Esophagus muscularis mucosa (tissue), 4 donors: ENCODE measurements at places on chromosomes 11 and 22. TPM values are rescaled to one million over a fixed set of nuclear protein-coding genes. Genes with fewer than 3 reads are reported as not detected.

POU2AF1 gene
- total RNA-seq, result not detected

AP2A2 gene
- total RNA-seq, result 82.6 TPM

SHISAL1 gene
- 6.6 TPM for total RNA-seq

RBMXL2 gene
- total RNA-seq, result not detected

APOL4 gene
- 24.7 TPM for total RNA-seq

C11orf91 gene
- total RNA-seq, result not detected

MS4A6A gene
- 143 TPM for total RNA-seq

UNC93B1 gene
- 16.6 TPM for total RNA-seq

SELENOO gene
- 22.4 TPM for total RNA-seq

OR52K2 gene
- not detected for total RNA-seq

LDHAL6A gene
- total RNA-seq, result not detected

EPS8L2 gene
- 5.6 TPM for total RNA-seq

OR51B2 gene
- not detected for total RNA-seq

FAM180B gene
- total RNA-seq, result 0.80 TPM

SCT gene
- total RNA-seq, result not detected

APOA5 gene
- not detected for total RNA-seq

CD6 gene
- 1.3 TPM for total RNA-seq

DAGLA gene
- total RNA-seq, result 4.9 TPM

DEFB131B gene
- not detected for total RNA-seq

MRPL48 gene
- total RNA-seq, result 11.4 TPM

MYOD1 gene
- total RNA-seq, result not detected

DNA sequence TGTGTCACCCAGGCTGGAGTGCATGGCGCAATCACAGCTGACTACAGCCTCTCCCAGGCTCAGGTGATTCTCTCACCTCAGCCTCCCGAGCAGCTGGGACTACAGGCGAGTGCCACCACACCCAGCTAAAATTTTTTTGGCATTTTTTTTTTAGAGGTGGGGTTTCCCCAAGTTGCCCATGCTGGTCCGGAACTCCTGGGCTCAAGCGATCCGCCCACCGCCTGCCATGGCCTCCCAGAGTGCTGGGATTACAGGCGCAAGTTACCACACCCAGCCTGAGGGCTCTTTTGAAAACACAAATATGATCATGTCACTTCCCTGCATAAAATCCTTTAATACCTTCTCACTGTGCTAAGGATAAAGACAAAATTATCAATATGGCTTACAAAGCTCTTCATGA lies 88.1 kb downstream of the MAML2 start:
- no peaks in the 10 kb centered on the region for H3K36me3 ChIP-seq
- no peak for DNase-seq
- H3K27ac ChIP-seq, result no peak overlapping the region
- no peaks in the 10 kb centered on the region for H3K27me3 ChIP-seq

- no peak overlapping the region for H3K4me3 ChIP-seq
- no peaks in the 10 kb centered on the region for H3K4me1 ChIP-seq
- no peaks in the 10 kb centered on the region for H3K27me3 ChIP-seq
- H3K27ac ChIP-seq, result no peak overlapping the region
- no peak for DNase-seq
Observed at GRCh38 chr11:27857014-27857413, 156.8 kb upstream of the BDNF start.

GRCh38 chr11:106717222-106717621 lies 301.1 kb downstream of the GUCY1A2 start:
- H3K36me3 ChIP-seq, result no peaks in the 10 kb centered on the region
- H3K27ac ChIP-seq, result no peak overlapping the region
- no peaks in the 10 kb centered on the region for H3K27me3 ChIP-seq
- no peak for DNase-seq

DNA sequence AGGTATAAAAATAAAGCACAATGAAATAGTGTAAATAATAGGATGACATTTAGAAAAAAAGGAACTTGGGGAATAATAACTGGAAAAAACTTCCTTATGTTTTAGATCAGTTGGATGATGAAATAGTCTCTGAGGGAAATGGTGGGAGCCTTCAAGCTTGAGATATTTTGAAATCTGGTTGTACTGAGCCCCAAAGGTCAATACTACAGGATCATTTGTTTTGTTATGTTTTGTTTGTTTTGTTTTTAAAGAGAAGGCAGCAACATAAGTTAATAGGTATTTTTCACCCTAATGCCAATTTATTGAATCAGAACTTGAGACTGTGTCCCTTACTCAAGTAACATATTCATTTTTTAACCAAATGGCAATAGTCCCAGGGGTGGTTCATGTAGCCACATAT lies 393.1 kb downstream of the ETS1 start:
- H3K4me3 ChIP-seq, result no peak overlapping the region
- no peak overlapping the region for H3K27ac ChIP-seq
- H3K4me1 ChIP-seq, result no peaks in the 10 kb centered on the region
- H3K36me3 ChIP-seq, result no peaks in the 10 kb centered on the region
- DNase-seq, result no peak

DNA sequence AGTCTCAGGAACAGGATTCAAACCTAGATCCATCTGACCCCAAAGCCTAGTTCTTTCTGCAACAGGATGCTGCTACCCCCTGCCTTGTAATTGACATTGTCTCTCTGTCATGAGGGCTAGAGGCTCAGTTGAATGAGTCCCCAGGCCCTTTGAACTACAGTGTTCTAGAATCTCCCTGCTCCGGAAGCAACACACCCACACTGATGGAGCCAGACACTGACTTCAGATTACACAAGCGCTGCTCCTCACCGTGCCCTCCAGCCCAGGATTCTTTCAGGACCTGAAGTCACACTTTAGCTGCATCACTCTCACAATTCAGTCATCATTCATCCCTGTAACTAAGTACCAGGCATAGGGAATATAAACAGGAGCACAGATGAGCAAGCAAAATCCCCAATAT lies 69.6 kb downstream of the RAB30 start:
- peaks cover 44% of the 10 kb centered on the region for H3K4me1 ChIP-seq
- DNase-seq, result no peak
- no peak overlapping the region for H3K4me3 ChIP-seq

GRCh38 chr11:78427615-78428265 lies 10.1 kb upstream of the GAB2 start:
- no peak overlapping the region for H3K4me3 ChIP-seq
- no peaks in the 10 kb centered on the region for H3K4me1 ChIP-seq
- peaks cover 12% of the 10 kb centered on the region for H3K36me3 ChIP-seq
- no peak overlapping the region for H3K27ac ChIP-seq
- no peaks in the 10 kb centered on the region for H3K27me3 ChIP-seq

GRCh38 chr22:48334971-48335370 lies 1492.7 kb downstream of the BRD1 start:
- no peak for DNase-seq
- no peak overlapping the region for H3K4me3 ChIP-seq
- no peak overlapping the region for H3K27ac ChIP-seq
- H3K36me3 ChIP-seq, result no peaks in the 10 kb centered on the region

DNA sequence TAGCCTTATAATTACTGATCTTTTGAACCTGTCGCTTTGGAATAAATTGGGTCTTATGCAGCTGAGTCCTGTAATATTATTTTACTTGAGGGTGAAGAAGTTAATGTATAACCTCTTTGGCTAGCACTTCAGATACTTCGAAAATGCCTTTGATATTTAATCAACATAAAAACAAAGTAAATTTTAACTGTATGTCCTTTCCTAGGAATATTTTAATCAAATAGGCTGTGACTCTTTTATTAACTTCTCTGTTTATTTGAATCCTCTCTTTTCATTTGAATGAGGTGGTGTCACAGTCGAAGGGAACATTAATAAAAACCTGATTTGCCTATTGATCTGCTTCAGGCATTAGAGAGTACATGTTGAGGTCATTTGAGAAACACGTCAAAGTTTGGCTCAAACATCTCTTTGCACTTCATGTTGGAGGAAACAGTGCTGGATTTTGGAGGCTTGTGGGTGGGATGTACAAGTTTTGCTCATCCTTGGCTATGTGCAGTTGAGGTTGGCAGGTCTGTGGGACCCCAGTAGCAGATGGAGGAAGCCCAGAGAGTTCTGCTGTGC lies 143.6 kb downstream of the NCAM1 start:
- H3K27ac ChIP-seq, result peak overlapping the region; percentile 29
- no peak for DNase-seq
- no peaks in the 10 kb centered on the region for H3K36me3 ChIP-seq
- H3K4me1 ChIP-seq, result peaks cover 21% of the 10 kb centered on the region

DNA sequence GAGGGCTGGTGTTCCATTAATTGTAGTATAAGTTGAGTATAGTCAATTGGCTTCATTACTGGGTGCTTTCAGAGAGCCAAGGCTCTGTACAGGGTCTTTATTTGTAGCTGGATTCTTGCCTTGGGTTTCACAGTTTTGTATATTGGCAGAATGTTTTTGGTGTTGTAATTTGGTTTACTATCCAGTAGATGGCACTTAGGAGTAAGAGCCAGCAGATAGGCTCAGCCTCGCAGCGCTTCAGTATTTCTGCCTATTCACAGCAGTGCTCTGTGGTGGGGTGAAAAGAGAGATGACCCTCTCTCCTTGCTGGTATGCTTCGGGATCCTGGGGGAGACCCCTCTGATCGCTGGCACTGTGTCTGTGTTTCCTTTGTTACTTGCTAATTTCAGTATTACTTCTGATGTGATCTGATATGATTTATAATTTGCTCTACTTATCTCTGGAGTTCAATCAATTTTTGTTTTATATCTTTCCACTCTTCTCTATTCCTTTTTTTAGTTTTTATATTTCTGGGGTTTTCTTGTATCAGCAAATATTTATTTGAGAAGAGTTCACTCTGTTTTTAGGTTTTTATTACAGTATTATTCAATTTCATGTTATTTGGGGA lies 52.2 kb downstream of the ANO5 start:
- no peak for DNase-seq
- no peak overlapping the region for H3K27ac ChIP-seq
- peaks cover 5% of the 10 kb centered on the region for H3K36me3 ChIP-seq
- H3K4me1 ChIP-seq, result no peaks in the 10 kb centered on the region
- no peaks in the 10 kb centered on the region for H3K27me3 ChIP-seq

- H3K27ac ChIP-seq, result no peak overlapping the region
- H3K4me1 ChIP-seq, result no peaks in the 10 kb centered on the region
- H3K27me3 ChIP-seq, result no peaks in the 10 kb centered on the region
- no peaks in the 10 kb centered on the region for H3K36me3 ChIP-seq
Observed at GRCh38 chr22:29125844-29126243, 53.0 kb downstream of the KREMEN1 start.

- no peaks in the 10 kb centered on the region for H3K27me3 ChIP-seq
- no peak for DNase-seq
- no peaks in the 10 kb centered on the region for H3K36me3 ChIP-seq
- no peaks in the 10 kb centered on the region for H3K4me1 ChIP-seq
- no peak overlapping the region for H3K27ac ChIP-seq
- no peak overlapping the region for H3K4me3 ChIP-seq
Observed at GRCh38 chr11:103378931-103379330, 269.7 kb downstream of the DYNC2H1 start.

DNA sequence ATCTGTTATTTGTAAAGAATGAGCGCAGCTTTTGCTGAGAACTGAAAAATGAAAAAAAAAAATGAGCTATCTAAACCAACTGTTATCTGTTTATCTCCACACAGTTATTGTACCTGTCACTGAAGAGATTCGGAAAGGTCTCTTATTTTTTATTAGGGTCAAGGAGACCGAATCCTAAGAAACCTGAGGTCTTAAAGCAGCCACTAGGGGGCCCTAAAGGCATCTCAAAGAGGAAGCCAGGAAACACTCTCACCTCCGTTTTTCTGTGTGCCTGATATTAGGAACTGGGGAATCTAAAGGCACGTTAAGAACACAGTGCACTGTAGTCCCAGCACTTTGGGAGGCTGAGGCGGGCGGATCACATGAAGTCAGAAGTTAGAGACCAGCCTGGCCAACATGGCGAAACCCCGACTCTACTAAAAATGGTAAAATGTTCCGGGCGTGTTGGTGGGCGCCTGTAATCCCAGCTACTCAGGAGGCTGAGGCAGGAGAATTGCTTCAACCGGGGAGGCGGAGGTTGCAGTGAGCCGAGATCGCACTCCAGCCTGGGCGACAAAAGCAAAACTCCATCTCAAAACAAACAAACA lies 3.5 kb upstream of the LARGE1 start:
- H3K36me3 ChIP-seq, result no peaks in the 10 kb centered on the region
- H3K4me3 ChIP-seq, result no peak overlapping the region
- no peak for DNase-seq
- H3K27ac ChIP-seq, result no peak overlapping the region

GRCh38 chr11:3840004-3840869 lies 522 bp downstream of the RHOG start:
- DNase-seq, result no peak
- H3K27ac ChIP-seq, result peak overlapping the region; percentile 97
- H3K4me1 ChIP-seq, result peaks cover 44% of the 10 kb centered on the region
- H3K4me3 ChIP-seq, result peak overlapping the region; percentile 99
- H3K36me3 ChIP-seq, result no peaks in the 10 kb centered on the region

DNA sequence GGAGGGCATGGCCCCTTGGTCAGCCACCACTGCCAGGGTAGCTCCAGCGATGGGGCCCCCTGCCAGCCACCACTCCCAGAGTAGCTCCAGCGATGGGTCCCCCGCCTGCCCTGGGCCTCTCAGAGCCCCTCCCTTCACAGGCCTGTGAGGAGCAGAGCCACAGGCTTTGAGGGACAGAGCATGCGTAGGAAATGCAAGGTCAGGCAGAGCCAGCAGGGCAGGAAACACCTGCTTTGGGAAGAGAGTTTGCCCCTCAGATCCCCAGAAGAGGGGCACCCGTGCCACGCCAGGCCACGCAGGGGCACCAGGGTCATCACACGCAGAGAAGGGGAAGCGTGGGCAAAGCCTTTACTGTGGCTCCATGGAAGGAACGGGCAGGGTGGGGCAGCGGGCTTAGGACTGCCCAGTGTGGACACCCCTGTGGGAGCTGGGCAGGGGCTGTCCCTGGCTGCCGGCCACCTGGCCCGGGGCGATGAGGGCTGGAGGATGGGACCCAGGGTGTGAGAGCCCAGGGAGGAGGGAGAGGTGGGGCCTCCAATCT lies 477.8 kb downstream of the BRD1 start:
- no peak overlapping the region for H3K4me3 ChIP-seq
- no peak for DNase-seq
- no peaks in the 10 kb centered on the region for H3K36me3 ChIP-seq
- H3K27ac ChIP-seq, result no peak overlapping the region

DNA sequence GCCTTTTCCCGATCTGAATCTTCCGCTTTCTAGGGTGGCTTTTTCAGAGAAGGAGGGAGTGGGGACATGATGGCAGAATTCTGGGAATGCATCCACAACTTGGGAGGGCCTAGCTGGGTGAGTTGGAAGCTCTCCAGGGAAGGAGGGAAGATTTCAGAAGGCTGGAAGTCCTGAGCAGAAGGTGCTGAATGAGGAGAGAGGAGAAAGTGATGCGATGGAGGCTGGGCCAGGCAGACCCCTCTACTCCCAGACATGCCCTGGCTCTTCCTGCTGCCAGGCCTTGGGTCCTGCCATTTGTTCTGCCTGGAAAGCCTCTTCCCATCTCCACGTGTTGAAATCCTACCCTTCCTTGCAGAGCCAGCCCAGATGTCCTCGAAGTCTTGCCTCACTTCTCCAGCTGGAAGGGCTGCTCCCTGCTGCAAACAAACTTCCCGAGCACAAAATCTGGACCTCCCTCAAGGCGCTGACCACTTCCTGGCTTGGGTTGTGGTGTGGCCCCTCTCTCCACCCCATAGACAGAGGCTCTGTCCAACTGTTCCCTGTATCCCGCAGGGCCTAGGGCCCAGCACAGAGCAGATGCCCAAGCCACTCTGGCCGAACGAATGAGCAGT lies 16.8 kb downstream of the LRRC32 start:
- no peaks in the 10 kb centered on the region for H3K27me3 ChIP-seq
- DNase-seq, result no peak
- no peak overlapping the region for H3K4me3 ChIP-seq
- H3K27ac ChIP-seq, result peak overlapping the region; percentile 66
- peaks cover 30% of the 10 kb centered on the region for H3K36me3 ChIP-seq
